ENCODE measurements at places on chromosomes 6 and 20.

GRCh38 chr6:155265843-155266535 is 2.2 kb downstream of the CLDN20 start:
- no peak for DNase-seq

DNA sequence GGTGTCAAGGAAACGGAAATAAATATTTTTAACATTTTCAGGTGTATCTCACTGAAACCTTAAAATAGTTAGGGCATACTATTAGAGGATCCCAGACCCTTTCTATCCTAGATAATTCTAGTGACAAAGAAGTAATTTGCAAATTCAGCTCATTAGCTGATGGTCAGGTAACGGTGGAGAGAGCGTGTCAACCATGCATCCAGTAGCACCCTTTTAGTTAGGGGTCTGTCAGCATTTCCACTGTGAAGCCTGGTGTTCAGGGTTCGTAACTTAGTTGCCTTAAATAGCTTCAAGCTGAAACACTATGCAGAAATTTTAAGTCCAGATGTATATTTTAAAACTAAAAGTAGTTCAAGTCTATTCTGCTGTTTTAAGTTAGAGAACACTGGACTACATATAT is 48.5 kb upstream of the SUPT3H start:
- no peak for DNase-seq

GRCh38 chr20:9837634-9838033 is 1.2 kb downstream of the PAK5 start:
- DNase-seq, result no peak

- no peak for DNase-seq
Observed at GRCh38 chr6:133584823-133585222, 304.1 kb upstream of the TCF21 start.

- no peak for DNase-seq
Observed at GRCh38 chr20:12893019-12893418, 115.8 kb upstream of the SPTLC3 start.

DNA sequence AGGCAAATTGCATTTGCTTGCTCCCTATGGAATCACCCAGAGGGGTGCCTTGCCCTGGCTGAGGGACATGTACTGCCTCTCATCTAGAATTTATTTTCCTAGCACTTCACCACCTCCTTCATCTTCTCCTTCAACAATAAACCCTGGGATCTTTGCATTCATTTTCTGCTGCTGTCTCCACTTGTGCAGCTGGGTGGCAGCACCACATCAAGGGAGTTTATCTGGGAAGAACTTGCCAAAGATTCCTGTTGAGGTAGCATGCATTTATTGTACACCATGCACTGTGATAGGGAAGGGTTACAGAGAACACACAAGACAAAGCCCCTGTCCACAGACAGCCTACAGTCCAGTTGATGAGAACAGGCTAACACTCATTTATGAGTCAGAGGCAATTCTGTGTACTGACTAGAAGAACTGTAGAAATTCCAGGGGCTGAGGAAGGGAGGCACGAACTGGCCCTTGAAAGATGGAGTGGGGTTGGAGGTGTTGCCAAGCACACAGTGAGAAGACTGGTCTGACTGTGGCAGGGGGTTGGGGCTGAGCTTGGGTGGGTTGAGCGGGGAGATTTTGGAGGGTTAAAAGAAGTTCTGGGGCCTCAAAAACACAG is 17.5 kb downstream of the C20orf173 start:
- no peak for DNase-seq

GRCh38 chr6:34447386-34447785 is 18.5 kb upstream of the PACSIN1 start:
- DNase-seq, result no peak

All from activated CD4-positive, CD25-positive, alpha-beta regulatory T cell (primary cell).